CD4-positive, alpha-beta T cell treated with Interleukin-12 subunit alpha and Interleukin-12 subunit beta, for 1 hour (primary cell): ENCODE measurements at places on chromosomes 11 and 22.

- no peak for DNase-seq
Observed at GRCh38 chr11:4381901-4382300, 11.6 kb downstream of the TRIM21 start.

GRCh38 chr11:86205421-86206336 is 38.9 kb upstream of the EED start:
- DNase-seq: no peak

DNA sequence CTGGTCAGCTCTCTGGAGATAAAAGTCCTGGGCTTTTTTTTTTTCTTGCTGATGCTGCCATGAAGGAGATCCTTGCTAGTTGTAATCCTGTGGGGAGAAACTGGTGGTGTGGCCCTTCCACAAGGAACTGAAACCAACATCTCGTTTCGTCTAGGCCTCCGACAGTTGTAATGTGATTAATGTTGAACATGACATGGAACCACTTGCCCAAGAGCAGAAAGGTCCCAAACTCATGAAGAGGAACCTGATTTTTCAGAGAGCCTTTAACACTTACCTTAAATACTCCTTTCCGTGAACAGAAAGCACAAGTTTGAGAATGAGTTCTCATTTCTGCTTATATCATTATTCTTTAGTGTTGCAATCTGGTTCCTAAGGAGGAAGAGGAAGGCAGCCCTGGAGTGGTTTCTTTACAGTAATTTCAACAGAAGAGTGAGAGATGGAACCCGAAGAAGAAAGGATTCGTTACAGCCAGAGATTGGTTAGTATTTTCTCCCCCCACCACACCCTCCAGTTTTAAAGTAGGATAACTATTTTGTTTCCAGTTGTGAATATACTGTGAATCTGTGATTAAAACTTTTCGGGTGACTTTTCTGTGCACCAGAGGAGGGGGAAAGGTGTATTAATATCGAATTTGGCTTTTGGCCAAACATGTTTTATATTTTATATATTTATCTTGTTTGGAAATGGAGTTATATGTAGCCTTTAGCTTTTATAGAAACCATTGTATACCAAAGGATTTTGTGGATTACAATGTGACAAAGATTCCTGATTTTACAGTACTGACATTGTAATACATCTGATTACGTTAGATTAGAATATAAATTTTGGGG is 2.0 kb downstream of the KDM2A start:
- DNase-seq: peak; percentile 23

- DNase-seq: no peak
Observed at GRCh38 chr11:45193695-45194094, 47.3 kb downstream of the PRDM11 start.

DNA sequence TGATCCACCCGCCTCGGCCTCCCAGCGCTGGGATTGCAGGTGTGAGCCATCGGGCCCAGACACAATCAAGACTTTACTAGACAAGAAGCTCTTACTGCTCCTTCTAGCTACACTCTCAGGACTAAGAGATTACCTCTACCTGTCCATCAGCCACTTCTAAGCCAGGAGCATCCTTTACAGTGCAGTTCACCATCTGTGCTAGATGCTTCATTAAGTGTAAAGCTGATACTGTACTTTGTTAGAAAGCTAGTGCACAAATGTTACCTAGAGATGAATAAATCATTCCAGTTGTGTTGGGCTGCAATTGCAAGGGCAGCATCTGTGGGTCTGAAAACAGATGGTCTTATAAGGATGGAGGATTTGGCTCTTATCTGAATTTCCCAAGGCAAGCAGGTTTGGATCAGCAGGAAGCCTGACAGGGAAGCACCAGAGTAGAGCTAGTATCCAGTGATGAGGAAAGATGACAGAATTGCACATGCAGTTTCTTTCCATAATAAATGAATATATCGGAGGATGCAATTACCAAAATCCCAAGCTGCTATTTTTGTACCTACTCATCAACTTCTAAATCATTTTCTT is 58.3 kb downstream of the FAM168A start:
- no peak for DNase-seq

GRCh38 chr11:95262994-95263765 is 32.2 kb upstream of the SESN3 start:
- no peak for DNase-seq

DNA sequence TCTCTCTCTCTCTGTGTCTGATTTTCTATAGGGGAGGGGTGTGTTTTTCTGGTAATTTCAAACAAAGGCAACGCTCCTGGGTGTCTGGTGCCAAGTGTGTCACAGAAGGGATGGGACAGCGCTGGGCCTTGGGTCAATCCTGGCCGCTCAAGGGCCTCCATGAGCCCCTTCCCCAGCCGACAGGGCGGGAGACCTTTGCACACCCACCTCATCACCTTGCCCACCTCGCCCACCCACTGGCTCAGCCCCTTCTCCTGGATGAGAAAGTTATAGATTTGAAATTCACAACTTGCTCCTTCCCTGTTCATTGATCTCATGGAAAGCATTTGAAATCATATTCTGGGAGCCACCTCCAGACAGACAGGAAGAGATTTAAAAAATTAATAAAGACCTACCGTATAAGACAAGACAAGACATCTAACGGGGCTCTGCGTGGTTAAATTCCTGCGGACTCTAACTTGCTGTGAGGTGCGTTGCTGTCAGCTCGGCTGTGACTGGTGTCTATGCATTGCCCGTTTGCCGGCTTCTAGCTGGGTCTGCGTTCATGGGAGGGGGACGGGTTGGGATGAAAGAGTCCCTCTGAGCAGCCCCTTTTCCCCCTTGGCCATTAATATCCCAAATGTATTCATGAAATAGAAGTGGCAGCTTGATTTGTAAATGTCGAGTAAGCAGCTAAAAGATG is 27.0 kb downstream of the MPPED1 start:
- no peak for DNase-seq

- no peak for DNase-seq
Observed at GRCh38 chr11:101563166-101563565, 20.6 kb downstream of the TRPC6 start.

GRCh38 chr11:17531636-17532113 is 12.5 kb downstream of the USH1C start:
- DNase-seq: no peak

GRCh38 chr11:25441421-25441820 is 890.5 kb upstream of the ANO3 start:
- no peak for DNase-seq

GRCh38 chr11:99630629-99631028 is 609.9 kb downstream of the CNTN5 start:
- DNase-seq: no peak

- DNase-seq: peak; percentile 83
Observed at GRCh38 chr11:34053161-34053686, 1.7 kb downstream of the CAPRIN1 start.

DNA sequence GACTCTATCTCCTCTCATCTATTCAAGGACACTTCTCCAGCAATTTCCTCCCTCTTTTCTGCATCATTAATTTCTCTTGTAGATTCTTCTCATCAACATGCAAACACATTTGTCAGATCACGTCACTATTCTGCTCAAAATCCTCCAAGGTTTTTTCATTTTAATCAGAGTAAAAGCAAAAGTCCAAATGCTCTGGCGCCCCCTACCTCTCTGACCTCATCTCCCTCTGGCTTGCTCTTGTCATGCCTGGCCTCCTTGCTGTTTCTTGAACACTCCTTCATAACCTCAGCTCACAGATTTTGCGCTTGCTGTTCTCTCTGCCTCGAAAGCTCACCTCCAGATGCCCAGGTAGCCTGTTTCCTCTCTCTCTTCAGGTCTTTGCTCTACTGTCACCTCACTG is 22.4 kb downstream of the RTCB start:
- DNase-seq: peak; percentile 17
